ENCODE measurements at places on chromosomes 7 and 10. TPM values are rescaled to one million over a fixed set of nuclear protein-coding genes. Genes with fewer than 3 reads are reported as not detected.

GRCh38 chr7:93146472-93147141, 1.6 kb downstream of the SAMD9L start:
- H3K4me3 ChIP-seq = peak overlapping the region; percentile 99
- peak overlapping the region; percentile 96 for H3K27ac ChIP-seq
- H3K4me1 ChIP-seq = peaks cover 38% of the 10 kb centered on the region
- DNase-seq = peak; percentile 55
- H3K36me3 ChIP-seq = peaks cover 39% of the 10 kb centered on the region
- no peaks in the 10 kb centered on the region for H3K27me3 ChIP-seq

GRCh38 chr10:84548869-84549268, 220.5 kb downstream of the CCSER2 start:
- DNase-seq = no peak
- no peak overlapping the region for H3K4me3 ChIP-seq
- H3K36me3 ChIP-seq = no peaks in the 10 kb centered on the region
- H3K27ac ChIP-seq = no peak overlapping the region

DNA sequence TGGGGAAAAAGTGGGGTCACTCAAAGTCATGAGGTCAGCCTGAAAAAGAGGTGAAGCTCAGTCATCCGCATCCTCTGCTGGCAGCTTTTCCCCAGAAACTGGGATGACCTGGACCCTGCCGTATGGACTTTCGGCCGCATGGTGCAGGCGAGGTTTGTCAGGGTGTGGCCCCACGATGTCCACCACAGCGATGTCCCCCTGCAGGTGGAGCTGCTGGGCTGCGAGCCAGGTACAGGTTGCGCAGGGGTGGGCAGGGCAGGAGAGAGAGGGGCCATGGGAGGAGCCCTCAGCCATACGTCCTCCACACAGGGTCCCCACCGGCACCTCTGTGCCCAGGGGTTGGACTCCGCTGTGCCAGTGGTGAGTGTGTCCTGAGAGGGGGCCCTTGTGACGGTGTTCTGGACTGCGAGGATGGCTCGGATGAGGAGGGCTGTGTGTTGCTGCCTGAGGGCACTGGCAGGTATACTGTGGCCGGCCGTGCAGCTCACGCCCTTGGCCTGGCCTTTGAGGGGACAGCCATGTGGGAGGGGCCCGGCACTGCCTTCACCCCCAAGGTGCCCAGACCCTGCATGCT, 23.0 kb upstream of the ZNF467 start:
- no peak overlapping the region for H3K27ac ChIP-seq
- no peaks in the 10 kb centered on the region for H3K27me3 ChIP-seq
- no peaks in the 10 kb centered on the region for H3K36me3 ChIP-seq
- DNase-seq = no peak
- H3K4me3 ChIP-seq = no peak overlapping the region

Gene SUN3
- not detected for total RNA-seq
